Activated CD8-positive, alpha-beta memory T cell treated with anti-CD3 and anti-CD28 coated beads for 1 hour (primary cell): ENCODE measurements at places on chromosomes 13 and 19.

DNA sequence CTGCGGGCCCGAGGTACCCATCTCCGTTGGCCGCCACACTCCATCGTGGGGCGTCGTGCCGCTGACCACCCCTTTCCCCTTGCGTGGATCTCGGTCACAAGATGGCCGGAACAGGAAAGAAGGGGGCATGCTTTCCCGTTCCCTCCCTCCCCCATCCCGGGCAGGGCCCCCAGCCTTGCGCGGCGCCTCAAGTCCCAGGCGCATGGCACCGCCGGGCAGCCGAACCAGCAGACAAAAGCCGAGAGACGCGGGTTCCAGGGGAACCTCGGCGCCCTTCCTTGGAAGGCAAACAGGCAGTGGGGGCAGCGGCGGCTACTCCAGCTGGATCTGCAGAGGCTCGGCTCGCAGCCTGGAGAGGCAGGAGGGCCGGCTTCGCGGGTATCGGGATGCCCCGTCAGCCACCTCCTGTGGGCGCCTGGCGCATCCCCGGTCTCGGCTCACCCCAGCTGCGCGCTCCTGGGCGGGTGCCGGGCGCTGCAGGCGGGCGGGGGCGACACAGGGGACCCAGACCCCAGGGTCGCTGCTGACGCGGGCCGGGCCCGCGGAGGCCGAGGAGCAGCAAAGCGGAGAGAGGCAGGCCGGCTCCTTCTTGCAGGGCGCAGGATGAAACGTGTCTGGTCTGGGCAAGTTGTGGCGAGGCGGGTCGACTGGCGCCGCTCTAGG, 439 bp downstream of the DZIP1 start:
- no peak for DNase-seq

DNA sequence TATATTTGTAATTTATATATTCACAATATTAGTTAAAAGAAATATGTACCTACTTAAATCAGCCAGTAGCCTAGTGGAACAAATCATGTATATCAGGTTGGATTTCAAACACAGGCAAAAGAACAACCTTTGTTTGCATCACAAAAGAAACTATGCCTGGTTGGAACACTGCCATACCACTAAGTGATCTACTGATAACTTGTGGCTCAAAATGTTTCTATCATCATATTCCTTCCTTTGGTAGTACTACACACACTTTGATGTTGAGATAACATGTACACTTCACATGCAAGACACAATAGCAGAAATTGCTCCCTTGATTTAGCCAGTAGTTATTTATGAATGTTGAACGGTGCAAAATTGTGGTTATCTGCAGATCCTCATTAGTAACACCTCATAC, 146.0 kb upstream of the GPC6 start:
- no peak for DNase-seq

DNA sequence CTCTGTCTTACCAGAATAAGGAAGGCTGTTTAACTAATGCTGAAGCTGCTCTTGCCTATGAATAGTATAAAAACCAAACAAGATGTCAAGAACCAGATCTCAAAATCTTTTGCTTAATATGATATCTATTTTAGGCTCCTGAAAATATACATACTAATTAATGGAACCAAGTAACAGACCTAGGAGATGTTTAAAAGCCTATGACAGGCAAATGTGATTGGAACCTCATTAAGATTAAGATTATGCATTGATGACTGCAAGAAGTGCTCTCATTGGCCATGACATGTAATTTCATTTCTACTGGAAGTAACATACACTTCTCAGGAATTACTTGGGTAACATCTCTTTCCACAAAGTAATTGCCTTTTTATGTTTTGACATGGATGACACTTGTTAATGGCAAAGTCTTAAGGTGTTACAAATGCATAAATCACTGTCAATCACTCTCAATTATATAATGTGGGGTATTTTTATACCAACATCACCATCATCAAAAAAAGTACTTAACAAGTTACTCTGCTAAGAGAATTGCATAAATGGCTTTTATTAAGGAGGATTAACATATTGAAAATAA, 326.9 kb upstream of the MIR17HG start:
- DNase-seq = no peak

GRCh38 chr19:32858559-32858958, 11.0 kb downstream of the SLC7A9 start:
- no peak for DNase-seq

- no peak for DNase-seq
Observed at GRCh38 chr13:109254274-109254673, 532.1 kb downstream of the IRS2 start.

DNA sequence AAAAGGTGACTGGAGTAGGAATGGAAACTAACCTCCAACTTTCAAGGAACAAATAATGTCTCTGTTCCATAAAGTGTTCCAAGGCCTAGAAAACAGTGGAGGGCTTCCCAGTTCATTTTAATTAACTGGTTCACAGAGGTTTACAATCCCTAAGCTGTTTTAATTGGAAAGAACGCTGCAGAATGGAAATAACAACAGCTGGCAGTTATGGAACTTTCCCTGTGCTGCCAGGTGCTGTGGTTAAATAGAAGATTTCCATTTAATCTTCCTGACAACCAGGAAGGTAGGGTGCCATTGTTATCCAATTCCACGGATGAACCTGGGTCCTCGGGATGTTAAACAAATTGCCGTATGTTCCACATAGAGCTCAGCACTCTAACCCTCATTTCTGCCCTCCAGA, 22.2 kb upstream of the PEG3 start:
- no peak for DNase-seq
